Kidney (tissue), 22 donors: ENCODE measurements at places on chromosomes 7 and 10. TPM values are rescaled to one million over a fixed set of nuclear protein-coding genes. Genes with fewer than 3 reads are reported as not detected.

The EMX2 gene
- 44.9 TPM for polyA plus RNA-seq

The ZNF32 gene
- polyA plus RNA-seq: 73.7 TPM

The CCL24 gene
- polyA plus RNA-seq: not detected

The CPA4 gene
- not detected for polyA plus RNA-seq

GRCh38 chr7:91636129-91636724 is 244.3 kb downstream of the MTERF1 start:
- DNase-seq: peak; percentile 37

GRCh38 chr7:135913404-135913803 is 63.8 kb downstream of the MTPN start:
- DNase-seq: no peak

GRCh38 chr7:158868764-158869410 is 12.5 kb downstream of the DYNC2I1 start:
- no peak for DNase-seq

GRCh38 chr10:52121688-52122087 is 192.4 kb upstream of the DKK1 start:
- no peak for DNase-seq

DNA sequence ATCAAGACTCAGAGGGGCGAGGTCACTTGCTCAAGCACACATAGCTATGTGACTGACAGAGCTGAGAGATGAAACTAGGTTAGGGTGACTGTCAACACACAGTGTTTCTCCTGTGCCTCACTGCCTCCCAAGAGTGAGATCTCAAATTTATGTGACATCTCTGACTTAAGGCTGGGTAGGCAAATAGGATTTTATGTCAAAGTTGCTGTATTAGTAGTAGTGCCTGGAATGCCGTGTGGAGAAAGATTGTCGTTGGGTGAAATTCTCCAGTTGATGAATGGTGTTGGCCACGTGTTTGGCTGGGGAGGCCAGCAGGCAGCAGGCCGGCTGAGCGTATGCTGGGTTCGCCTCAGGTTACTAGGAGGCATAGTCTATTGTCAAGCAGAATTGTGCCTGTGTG is 148.3 kb upstream of the BMPER start:
- no peak for DNase-seq

GRCh38 chr10:95266674-95267095 is 24.1 kb downstream of the PDLIM1 start:
- no peak for DNase-seq

DNA sequence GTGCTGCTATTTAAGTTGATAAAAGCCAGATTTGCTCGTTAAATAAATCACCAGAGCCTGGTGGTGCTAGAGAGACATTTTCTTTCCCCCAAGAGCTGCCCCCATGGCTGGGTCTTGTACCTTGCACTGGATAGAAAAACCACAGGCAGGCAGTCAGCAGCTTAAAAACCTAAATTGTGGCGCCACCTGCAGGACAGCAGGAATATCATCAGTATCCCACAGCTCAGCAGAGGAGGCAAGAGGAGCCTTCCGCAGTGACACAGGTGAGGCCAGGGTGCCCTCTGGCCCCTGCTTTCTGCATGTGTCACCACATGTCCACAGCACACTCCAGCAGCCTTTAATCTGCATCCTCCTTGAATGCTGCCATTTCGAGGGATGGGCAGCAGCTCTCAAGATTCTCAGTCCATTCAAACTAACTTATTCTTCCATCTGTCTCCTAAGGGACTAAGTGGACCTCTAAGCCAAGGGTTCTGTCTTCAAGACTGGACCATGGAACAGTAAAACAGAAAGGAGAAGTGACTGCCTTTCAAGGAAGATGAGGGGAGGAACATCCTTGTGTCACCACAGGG is 4.5 kb upstream of the PLXNA4 start:
- peak; percentile 94 for DNase-seq

GRCh38 chr10:44060221-44060620 is 324.7 kb downstream of the CXCL12 start:
- DNase-seq: peak; percentile 86

- DNase-seq: no peak
These were observed 427.2 kb upstream of the KLF6 start for GRCh38 chr10:4212111-4212630.
